ENCODE measurements at places on chromosomes 5 and 9. TPM values are rescaled to one million over a fixed set of nuclear protein-coding genes. Genes with fewer than 3 reads are reported as not detected.

- H3K4me3 ChIP-seq = no peak overlapping the region
- H3K27ac ChIP-seq = no peak overlapping the region
- H3K36me3 ChIP-seq = no peaks in the 10 kb centered on the region
Observed at GRCh38 chr5:106940301-106940846, 730.4 kb downstream of the EFNA5 start.

Gene WNT8A
- polyA plus RNA-seq = not detected

- peak; percentile 54 for DNase-seq
- no peaks in the 10 kb centered on the region for H3K4me1 ChIP-seq
- H3K27ac ChIP-seq = no peak overlapping the region
- H3K4me3 ChIP-seq = no peak overlapping the region
Observed at GRCh38 chr5:88262116-88262515, 6.5 kb downstream of the TMEM161B start.

- H3K4me1 ChIP-seq = peaks cover 2% of the 10 kb centered on the region
- H3K36me3 ChIP-seq = no peaks in the 10 kb centered on the region
- no peak for DNase-seq
Observed at GRCh38 chr5:56520986-56521730, 288.0 kb upstream of the ANKRD55 start.

- peak overlapping the region; percentile 99 for H3K27ac ChIP-seq
- DNase-seq = peak; percentile 91
- H3K4me1 ChIP-seq = peaks cover 45% of the 10 kb centered on the region
- no peaks in the 10 kb centered on the region for H3K27me3 ChIP-seq
- peaks cover 13% of the 10 kb centered on the region for H3K36me3 ChIP-seq
Observed at GRCh38 chr9:124259158-124259808, 1.5 kb downstream of the NEK6 start.

- no peak overlapping the region for H3K27ac ChIP-seq
- no peaks in the 10 kb centered on the region for H3K27me3 ChIP-seq
- no peaks in the 10 kb centered on the region for H3K36me3 ChIP-seq
- H3K4me1 ChIP-seq = peaks cover 6% of the 10 kb centered on the region
- H3K4me3 ChIP-seq = no peak overlapping the region
Observed at GRCh38 chr5:127699416-127699815, 3.8 kb upstream of the CCDC192 start.
